LoVo (cell line): ENCODE measurements at places on chromosomes 5 and 9.

DNA sequence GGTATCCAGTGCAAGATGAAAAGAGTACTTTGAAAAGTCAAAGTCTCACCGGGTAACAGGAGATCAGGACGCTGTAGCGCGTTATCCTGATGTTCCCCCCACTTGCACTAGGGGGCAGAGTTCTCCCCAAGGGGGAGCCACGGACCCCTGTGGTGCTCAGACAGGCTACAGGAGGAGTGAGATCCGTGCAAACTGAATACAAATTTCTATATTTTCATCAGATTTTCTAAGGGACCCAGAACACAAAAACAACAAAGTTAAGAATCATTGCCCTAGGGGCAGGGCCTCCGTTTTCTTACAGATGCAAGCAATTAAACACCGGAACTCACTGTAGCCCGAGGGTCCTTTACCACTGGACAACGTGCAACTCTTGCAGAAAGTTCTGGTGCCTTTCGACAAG lies 2.0 kb downstream of the MYO10 start:
- peak; percentile 72 for DNase-seq

GRCh38 chr5:137090721-137091120 lies 408.4 kb downstream of the SPOCK1 start:
- DNase-seq: no peak

DNA sequence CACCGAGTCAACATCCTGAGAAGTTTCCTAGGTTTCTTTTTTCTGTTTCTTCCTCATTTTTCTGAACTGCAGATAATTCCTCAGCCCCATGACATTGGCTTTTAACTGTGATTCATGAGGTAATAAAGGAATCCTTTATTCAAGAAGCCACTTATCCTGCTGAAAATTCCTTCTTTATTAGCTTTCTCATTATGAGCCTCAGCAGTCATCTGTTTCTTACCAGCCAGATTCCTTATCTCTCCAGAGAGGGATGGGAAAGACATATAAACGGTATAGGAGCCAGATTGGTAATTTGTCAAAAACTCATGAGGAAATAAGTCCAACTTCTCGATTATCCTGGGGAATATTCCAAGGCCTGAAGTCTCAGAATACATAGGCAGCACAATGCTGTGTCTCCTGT lies 465.4 kb downstream of the ICE1 start:
- no peak for DNase-seq

DNA sequence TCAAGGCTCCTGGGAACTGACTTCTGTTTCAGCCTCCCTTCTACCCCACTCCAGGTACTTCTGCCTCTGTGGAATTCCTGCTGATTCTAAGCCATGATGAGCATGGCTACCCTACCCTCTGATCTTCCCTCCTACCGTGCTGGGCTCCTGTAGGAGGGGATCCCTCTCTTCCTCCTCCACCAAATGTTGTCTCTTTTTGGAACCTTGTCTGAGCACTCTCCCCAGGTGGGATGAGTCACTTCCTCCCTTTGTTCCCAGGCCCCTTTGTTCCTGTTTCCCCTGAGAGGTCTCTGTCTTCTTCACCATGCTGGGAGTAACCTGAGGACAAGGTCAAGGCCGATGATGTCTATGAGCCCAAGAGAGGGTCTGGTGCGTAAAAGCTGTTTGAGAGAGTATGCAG lies 213.2 kb downstream of the GABBR2 start:
- no peak for DNase-seq

DNA sequence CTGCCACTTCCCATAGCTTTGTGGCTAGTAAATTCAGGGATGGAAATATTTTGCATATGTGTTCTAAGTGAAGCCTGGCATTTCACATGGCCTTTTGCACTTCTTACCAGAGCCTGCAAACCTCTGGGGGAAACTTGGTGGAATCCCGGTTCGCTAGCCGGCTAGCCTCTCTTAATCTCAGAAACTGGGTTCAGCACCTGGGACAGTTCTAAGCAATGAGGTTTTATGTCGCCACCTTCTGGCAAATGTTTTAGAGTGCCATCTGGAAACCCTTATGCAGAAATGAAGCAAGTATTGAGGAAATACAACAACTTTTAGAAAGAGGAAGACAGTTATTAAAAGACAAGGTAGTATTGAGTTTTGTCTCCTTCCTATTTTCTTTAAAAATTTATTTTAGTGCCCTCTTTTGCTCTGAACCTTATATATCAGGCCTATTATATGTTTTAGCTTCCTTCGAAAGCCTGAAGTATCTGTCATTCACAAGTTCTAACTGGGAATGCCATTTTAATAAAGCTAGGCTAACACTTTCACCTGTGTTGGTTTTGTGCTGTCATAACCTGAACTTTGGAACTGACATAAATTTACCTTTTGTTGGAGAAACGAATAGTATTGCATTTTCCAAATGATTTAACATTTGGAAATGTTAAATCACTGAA lies 963 bp upstream of the HTR1A start:
- DNase-seq: peak; percentile 68

DNA sequence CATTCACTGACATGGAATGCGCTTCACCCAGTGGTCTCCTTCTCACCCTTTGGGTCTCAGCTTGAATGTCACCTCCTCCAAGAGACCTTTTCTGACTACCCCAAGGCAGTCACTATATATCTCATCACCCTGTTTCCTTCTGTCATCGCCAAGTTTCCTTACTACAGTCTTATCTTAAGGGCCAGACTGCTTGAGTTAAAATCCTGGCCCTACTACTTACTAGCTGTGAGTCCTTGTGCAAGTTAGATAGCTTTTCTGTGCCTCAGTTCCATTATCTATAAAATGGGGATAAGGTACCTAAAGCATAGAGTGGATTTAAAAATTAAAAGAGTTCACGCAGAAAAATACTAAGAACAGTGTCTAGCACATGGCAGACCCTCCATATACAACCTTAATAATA lies 132.4 kb downstream of the GABBR2 start:
- DNase-seq: no peak

DNA sequence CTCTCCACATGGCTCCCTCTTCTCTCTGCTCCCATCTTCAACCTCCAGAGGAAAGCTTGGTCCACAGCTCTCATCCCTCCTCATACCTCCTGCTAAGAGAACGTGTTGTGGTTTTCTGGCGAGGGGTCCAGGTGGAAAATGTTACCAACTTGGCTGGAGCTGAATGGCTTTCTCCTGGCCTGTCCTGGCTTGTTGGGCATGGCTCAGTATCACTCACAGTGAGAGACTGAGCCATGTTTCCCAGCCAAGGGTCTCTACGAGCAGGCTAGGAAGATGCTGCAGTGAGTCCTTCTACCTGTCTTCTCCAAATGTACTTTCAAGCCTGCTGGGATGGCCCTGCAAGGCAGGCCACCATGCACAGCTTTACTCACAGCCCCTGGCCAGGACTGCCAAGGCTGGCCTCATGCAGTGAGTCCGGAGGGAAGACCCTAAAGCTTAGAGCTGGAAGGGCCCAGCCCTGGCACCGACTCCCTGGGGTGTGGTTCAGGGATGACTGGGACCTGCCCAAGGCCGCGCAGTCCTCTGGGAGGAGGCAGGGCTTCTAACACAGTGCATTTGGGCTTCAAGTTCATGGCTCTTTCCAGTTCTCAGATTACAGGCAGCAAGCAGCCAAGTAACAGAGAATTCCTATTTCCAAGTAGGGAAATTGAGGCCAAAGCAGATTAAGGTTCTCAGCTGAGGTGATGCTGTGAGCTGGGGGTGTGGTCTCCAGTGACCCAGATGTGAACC lies 59.5 kb downstream of the COL27A1 start:
- no peak for DNase-seq

DNA sequence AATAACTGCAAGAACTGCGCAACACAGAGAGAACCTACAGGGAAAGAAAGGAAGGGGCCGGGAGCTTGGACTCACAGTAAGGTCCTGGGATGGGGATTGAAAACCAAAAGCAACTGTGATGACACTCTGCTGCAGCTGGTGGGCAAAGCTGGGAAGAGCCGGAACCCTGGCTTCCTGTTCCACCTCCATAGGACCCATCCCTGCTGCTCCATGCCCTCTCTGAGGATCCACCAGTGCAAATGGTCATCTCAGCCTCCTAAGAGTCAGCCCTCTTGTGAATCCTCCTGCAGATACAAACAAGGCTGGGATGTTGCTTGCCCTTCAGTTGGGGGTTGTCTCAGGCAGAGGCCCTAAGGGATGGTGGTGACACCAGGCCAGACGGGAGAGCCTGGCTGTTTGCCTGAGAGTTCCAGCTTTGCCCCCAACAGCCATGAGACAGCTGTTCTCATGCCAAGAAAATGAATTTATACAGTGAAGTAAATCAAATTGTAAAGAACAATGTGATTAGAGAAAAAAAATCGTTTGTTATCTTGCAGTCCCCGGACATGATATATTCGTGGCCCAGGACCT lies 90.8 kb downstream of the TENT4A start:
- no peak for DNase-seq

GRCh38 chr9:10050016-10050415 lies 562.8 kb downstream of the PTPRD start:
- no peak for DNase-seq

DNA sequence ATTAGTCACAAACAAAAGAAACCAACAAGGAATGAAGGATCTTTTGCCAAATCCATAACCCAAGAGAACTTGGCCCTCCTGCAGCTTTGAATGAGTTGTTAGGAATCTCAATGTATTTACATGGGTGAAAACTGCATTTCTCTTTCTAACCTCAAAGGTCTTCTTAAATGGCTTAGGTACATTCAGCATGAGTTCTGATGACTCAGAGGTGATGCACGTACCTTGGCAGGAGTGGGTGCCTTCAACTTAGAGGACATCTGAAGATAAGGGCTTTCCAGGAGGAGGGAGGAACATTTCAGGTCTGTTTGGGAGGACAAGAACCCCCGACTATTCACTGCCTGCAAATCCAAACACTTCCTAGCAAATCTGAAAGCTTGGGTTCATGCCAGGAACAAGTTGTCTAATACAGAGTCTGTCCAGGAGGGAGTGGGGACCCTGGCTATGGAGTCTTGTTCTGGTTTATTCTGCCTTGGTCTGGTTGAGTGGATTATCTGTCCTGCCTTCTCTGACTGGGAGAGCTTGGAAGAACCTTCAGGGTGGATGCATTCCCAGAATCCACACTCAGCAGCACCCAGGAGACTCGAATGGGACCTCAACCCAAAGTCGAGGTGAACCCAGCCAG lies 65.7 kb downstream of the IRX2 start:
- peak; percentile 9 for DNase-seq

- DNase-seq: no peak
Observed at GRCh38 chr9:70569070-70569772, 154.8 kb upstream of the KLF9 start.

DNA sequence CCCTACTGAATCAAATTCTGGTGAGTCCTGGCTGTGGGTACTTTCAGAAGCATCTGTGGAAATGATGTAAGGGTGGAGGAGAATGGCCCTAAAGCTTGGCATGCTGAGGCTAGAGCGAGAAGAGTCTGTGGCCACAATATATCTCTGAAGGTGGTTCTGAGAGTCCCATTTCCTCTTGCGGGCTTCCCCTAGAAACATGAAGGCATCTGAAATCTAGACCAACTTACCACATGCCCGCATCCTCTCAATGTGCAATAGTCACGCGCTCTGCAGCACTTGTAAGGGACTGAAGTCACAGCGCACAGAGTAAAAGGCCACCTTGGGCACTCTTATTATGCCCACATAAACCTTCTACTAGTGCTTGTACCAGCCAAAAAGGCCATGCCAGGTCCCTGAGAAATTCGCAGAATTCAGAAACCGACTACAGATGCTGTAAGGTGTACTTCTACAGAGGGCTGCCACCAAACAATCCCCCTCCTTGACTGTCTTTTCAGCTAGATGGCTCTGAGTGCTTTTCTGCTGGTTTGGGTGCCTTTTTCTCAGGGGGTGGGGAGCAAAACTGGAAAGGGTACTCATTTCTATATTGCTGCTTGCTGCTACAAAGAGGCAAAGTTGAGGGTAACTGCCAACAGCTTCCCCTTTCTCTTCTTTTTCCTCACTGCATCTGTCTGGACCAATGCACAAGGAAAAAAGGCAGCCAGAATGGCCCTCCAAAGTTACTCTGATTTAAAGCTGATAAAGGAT lies 107.3 kb downstream of the ZDHHC21 start:
- DNase-seq: no peak

- no peak for DNase-seq
Observed at GRCh38 chr5:119280380-119280779, 75.4 kb upstream of the TNFAIP8 start.

- no peak for DNase-seq
Observed at GRCh38 chr9:95103281-95103771, 214.2 kb downstream of the FANCC start.

DNA sequence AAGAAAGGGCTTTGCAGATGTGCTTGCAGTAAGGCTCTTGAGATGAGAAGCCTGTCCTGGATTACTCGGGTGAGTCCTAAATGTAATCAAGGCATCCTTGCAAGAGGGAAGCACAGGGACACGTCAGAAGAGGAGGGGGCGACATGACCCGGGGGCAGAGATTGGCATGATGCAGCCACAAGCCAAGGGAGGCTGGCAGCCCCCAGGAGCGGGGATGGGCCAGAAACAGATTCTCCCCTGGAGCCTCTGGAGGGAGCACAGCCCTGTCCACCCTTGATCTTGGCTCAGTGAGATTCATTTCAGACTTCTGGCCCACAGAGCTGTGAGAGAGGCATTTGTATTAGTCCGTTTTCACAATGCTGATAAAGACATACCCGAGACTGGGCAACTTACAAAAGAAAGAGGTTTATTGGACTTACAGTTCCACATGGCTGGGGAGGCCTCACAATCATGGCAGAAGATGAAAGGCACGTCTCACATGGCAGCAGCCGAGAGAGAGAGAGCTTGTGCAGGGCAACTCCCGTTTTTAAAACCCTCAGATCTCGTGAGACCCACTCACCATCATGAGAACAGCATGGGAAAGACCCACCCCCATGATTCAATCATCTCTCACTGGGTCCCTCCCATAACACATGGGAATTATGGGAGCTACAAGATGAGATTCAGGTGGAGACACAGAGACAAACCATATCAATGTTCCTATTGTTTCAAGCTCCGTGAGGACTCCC lies 76.1 kb downstream of the ADAMTS2 start:
- DNase-seq: no peak

DNA sequence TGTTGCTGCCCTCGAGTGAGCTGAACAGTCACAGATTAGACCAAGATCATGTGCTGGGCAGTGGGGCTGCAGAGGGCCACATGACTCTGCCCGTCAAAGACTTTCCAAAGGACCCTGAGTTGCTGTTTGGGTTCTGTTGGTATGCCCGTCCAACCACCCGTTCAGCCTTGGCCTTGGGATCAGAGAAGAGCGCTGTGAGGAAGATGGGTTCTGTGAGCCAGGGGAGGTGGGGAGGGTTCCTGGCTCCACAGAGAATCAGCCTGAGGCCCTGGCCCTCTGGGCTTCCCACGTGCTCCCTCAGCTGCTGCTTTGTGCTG lies 72.6 kb downstream of the RGS3 start:
- DNase-seq: no peak

- peak; percentile 53 for DNase-seq
Observed at GRCh38 chr5:155943516-155944407, 383.2 kb upstream of the SGCD start.

DNA sequence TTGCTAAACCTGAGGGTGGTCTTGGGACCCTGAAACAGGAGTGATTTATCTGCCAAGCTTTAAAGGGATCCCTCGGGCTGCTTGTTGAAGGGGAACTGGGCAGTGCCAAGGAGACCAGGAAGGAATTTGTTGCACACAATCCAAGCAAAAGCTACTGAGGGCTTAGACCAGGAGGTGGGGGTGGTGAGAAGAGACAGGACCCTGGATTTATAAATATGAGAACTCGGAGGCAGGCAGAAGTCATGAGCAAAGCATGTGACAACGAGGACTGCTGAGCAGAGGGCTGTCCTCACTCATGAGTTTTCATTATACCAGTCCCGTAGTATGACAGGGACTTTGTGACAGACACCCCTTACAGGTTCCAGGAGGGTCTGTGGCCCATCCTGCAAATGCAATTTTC lies 237.3 kb downstream of the DRD1 start:
- DNase-seq: no peak

- DNase-seq: no peak
Observed at GRCh38 chr9:121187636-121188305, 13.9 kb downstream of the RAB14 start.
